Epithelial cell of esophagus (primary cell): ENCODE measurements at places on chromosomes 3 and 15.

DNA sequence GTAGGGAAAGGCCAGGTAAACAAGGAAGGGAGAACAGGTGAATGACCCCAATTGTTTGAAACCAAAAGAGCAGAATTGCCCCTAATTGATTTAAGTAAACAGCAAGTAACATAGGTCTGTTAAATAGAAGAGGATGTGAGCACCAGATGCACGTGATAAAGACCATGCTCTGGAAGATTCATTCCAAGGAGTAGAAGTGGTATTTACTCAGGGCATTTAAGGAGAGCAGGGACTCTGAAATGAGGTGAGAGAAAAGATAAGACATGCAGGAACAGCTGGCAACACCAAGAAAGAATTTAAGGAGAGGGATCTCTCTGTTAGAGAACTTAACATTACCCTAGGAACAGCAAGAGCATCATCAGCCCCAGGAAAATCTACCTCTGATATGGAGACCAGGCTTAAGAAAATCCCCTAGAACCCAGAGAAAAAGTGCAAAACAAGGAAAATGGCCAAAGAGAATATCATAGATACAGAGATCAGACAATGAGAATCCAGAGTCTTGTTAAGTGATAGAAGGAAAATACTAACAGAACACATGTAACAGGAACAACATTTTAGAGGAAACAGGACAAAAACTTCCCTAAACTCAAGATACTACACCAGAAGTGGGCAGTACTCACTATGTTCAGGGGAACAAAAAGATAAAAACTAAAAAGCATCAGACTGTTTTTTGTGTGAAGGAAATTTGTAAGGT lies 6.4 kb downstream of the NUDT16 start:
- no peak for DNase-seq

GRCh38 chr3:183301937-183302580 lies 49.0 kb downstream of the B3GNT5 start:
- peak; percentile 79 for DNase-seq

- DNase-seq, result peak; percentile 78
Measured at GRCh38 chr3:110773413-110773954, 298.1 kb upstream of the NECTIN3 start.

DNA sequence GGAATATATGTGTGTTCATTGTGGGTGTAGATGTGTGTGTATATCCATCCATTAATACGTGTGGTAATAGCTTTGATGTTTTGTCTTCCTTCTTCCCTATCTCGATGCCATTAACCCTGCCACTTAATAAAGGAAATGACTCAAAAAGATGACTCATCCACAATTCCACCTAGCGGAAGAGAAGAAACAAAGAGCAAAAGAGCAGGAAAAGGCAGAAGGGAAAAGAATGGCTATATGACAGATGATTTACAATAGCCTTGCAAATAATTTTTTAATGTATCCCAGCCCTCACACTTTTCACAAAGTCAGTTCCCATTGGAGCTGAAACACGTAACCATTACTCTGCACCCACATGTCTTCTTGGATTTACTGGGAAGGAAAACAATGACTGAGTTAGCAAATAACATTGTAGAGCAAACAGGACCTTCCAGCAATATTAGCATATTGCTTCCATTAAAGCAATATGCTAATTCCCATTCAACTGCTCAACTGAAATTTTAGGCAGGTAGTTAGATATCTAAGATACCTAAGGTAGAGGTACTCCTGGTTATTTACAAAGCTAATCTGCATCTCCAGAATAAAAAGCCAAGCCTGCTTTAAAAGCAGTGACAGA lies 197.2 kb downstream of the KCNAB1 start:
- peak; percentile 81 for DNase-seq

GRCh38 chr3:66312039-66312438 lies 91.2 kb downstream of the SLC25A26 start:
- DNase-seq, result no peak

DNA sequence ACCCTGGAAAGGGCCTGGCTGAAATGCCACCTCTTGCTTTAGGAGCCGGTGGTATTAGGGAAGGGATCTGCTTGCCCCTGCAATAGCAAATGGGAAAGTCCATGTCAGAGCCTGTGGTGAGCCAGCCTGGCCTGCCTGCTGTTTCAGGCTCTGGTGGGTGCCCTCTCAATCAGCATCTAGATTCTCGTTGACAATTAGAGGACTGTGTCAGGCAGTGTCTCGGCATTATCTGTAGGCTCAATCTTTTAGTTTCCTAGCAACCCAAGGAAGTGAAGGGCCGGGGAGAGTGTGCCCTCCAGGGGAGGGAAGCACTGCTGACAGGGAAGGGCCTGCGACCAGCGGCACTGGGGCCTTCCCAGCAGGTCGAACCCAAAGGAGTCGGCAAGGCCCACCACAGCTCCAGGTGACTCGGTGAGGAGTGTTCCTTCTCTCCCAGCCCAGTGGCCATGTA lies 42.1 kb downstream of the TLE3 start:
- no peak for DNase-seq

GRCh38 chr3:170697131-170697530 lies 111.3 kb upstream of the SLC7A14 start:
- DNase-seq, result no peak

- DNase-seq, result peak; percentile 45
Measured at GRCh38 chr3:182920515-182921084, 59.7 kb downstream of the DCUN1D1 start.

DNA sequence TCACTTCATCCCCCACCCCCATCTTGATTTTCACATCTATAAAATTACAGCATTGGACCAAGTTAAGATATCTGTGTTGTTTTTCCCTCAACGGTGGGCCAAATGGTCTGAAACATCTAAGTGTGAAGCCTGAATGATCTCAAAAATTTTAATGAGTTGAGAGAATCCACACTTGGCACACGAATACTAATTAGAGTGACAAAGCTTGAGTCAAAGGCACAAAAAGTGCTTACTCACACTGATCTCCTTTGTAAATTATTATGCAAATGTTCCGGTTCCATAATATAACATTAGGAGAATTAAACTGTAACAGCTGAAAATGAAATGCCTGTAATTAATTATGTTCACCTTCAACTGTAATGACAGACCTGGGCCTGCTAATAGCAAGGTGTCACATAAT lies 33.6 kb downstream of the GPR176 start:
- DNase-seq, result peak; percentile 8

GRCh38 chr15:23472678-23473077 lies 25.6 kb upstream of the GOLGA6L2 start:
- peak; percentile 23 for DNase-seq

DNA sequence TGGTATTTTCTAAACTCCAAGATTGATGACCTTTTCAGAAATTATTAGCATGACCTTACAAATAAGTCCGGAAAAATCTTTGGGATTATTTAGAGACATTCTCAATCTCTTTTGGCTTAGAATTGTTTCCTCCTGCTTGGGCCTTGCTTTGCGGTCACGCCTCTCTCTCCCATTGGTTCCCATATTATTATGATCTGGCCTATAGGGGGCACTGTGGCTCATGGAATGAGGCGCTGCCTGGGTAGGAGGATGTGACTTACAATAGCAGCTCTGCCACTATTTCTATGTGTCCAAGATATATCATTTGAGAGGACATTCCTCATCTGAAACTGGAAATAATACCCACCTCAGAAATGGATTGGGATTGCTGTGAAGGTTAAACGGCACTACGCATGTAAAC lies 464.9 kb downstream of the MFSD1 start:
- peak; percentile 72 for DNase-seq

- no peak for DNase-seq
Measured at GRCh38 chr3:39390181-39390580, 7.0 kb downstream of the SLC25A38 start.

GRCh38 chr3:181839039-181839915 lies 127.6 kb downstream of the SOX2 start:
- DNase-seq, result peak; percentile 49

DNA sequence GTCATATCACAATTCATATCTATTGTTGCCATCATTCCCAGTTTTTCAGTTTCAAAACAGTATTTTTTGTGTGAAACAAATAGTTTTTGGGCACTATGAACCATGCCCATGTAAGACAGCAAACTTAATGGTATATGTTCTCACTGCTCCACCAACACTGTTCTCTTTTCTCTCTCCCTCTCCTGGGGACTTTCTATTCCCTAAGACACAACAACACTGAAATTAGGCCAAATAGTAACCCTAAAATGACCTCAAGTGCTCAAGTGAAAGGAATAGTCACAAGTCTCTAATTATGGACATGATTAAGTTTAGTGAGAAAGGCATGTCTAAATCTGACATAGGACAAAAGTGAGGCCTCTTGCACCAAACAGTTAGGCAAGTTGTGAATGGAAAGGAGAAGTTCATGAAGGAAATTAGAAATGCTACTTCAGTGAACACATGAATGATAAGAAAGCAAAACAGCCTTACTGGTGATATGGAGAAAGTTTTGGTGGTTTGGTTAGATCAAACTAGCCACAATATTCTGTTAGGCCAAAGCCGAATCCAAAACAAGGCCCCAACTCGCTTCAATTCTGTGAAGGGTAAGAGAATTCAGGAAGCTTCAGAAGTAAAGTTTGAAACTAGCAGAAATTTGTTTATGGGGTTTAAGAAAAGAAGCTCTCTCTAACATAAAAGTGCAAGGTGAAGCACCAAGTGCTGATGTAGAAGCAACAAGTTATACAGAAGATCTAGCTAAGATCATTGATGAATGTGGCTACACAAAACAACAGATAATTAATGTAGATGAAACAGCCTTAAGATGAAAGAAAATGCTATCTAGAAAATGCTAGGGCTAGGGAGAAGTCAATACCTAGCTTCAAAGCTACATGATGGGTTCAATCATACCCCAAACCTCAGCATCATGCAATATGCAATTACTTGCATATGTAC lies 104.2 kb downstream of the CBLB start:
- DNase-seq, result no peak

DNA sequence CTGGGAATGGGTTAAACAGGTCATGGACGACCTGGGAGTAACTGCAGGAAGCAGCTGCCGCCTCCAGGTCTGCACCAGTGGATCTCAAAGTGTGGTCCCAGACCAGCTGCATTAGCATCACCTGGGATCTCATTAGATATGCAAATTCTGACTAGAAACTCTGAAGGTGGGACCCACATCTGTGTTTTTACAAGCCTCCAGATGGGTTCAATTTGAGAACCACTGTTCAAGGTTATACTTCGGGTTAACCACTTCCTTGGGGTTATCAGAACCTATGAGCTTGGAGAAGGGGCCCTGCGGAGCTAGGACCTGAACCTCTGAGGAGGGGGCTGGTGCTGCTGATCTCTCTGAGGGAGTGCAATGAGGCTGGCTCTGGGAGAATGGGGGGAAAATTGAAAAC lies 324.8 kb upstream of the CTDSPL start:
- no peak for DNase-seq

- DNase-seq, result peak; percentile 11
Measured at GRCh38 chr3:86249833-86250232, 741.1 kb downstream of the VGLL3 start.

GRCh38 chr3:108183971-108184370 lies 38.3 kb downstream of the IFT57 start:
- no peak for DNase-seq

- peak; percentile 71 for DNase-seq
Measured at GRCh38 chr3:58093574-58094195, 85.5 kb downstream of the FLNB start.

- DNase-seq, result peak; percentile 35
Measured at GRCh38 chr3:72234391-72234790, 449.4 kb upstream of the PROK2 start.
